Stimulated activated CD4-positive, alpha-beta T cell treated with anti-CD3 and anti-CD28 coated beads, TNF-alpha, amount 100 ng/mL, for 24 hours (primary cell): ENCODE measurements at places on chromosomes 5 and 9.

GRCh38 chr9:33452828-33453271, 5.5 kb upstream of the AQP3 start:
- DNase-seq = no peak

- DNase-seq = no peak
Observed at GRCh38 chr5:139414581-139415130, 10.8 kb upstream of the SPATA24 start.

DNA sequence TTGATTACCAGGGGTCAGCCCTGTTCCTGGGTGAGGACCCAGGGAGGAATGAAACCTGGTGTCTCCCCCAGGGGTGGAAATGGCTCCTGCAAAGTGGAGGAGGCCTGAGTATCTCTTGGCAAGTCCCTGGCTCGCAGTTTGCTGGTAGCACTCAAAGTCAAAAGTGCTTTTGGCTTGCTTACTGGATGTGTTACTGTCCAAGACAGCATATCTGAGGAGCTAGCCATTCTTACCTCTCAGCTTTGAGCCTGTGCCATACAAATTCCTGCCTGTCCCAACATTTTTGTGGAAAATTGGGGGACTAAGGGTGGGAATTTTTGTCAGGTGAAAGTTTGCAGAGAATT, 9.9 kb downstream of the ZNF618 start:
- DNase-seq = no peak

- DNase-seq = no peak
Observed at GRCh38 chr9:97059626-97060025, 20.7 kb upstream of the CTSV start.

- no peak for DNase-seq
Observed at GRCh38 chr9:37931592-37931991, 27.7 kb upstream of the SLC25A51 start.

- DNase-seq = no peak
Observed at GRCh38 chr5:162107591-162107990, 40.0 kb downstream of the GABRG2 start.

DNA sequence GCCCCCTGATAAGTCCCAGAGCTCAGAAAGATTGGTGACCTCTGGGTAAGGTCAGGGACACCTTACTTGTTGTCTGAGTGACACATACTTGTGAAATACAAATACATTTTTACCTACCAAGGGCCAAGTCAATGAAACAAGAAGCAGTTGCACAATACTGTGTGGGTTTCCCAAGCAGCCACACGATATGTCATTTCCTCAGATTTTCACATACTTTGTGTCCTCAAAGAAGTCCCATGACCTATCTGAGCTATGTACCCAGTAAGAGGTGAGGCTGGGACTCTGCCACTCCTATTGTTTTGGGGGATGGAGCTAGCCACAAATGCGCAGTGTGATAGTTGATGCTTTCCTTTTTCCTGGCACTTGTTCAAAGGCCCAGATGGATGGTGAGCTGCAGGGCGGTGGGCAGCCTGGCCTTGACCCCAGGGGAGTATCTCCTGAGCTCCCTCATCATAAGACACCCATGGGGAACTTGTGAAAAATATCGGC, 4.8 kb upstream of the SLC25A51 start:
- DNase-seq = no peak

- DNase-seq = no peak
Observed at GRCh38 chr5:74017786-74018211, 391.8 kb downstream of the ARHGEF28 start.

DNA sequence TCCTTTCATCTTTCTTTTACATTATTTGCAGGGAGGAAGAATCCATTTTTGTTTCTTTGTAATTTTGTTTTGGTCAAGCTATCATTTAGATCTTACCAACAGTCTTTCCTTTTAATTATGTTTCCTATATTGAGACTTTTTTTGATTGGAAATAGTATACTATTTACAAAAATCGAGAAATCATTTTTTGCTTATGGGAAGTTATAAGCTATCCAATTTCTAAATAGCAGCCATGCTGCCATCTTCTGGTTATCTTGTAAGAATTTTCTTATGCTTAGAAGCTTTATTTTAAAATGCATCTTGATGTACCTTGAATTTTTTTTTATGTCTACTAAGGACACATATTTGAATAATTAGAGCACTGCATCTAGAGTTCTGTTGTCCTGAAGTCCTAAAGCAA, 821.2 kb downstream of the PTPRD start:
- DNase-seq = no peak

DNA sequence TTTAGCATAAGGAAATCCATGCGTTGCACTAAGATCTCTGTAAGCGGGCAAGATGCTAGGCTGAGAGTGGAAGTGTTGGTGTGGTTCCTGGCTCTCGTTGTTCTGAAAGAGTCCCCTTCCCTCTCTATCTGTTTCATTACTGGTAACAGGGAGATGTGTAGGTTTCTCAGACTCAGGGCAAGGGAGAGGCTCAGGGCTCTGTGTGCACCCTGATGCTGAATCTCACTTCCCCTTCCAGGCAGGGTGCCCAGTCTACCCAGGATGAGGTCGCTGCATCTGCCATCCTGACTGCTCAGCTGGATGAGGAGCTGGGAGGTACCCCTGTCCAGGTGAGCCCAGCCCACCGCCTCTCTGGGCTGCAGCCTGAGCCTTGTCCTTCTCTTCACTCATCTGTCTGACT, 45.7 kb downstream of the STOM start:
- no peak for DNase-seq

DNA sequence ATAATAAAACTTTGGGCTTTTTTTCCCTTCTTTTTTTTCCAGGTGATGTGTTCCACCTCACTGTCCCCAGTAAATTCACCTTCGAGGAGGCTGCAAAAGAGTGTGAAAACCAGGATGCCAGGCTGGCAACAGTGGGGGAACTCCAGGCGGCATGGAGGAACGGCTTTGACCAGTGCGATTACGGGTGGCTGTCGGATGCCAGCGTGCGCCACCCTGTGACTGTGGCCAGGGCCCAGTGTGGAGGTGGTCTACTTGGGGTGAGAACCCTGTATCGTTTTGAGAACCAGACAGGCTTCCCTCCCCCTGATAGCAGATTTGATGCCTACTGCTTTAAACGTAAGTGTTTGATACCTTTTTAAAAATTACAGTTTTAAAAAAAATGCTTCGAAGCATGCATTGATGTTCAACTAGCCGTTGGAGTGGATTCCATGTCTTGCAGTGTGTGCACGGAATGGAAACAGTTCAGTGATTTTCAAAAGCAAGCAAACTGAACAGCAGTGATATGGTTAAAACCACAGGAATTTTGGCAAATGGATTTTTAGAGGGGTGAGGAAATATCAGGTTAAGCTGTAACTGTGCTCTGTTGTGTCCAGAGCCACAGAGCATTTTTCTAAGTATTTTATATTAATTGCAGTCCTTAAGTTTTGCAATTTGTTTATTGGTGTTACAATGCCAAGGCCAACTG, 40.7 kb downstream of the VCAN start:
- DNase-seq = no peak

GRCh38 chr9:23538067-23538402, 288.0 kb downstream of the ELAVL2 start:
- no peak for DNase-seq

DNA sequence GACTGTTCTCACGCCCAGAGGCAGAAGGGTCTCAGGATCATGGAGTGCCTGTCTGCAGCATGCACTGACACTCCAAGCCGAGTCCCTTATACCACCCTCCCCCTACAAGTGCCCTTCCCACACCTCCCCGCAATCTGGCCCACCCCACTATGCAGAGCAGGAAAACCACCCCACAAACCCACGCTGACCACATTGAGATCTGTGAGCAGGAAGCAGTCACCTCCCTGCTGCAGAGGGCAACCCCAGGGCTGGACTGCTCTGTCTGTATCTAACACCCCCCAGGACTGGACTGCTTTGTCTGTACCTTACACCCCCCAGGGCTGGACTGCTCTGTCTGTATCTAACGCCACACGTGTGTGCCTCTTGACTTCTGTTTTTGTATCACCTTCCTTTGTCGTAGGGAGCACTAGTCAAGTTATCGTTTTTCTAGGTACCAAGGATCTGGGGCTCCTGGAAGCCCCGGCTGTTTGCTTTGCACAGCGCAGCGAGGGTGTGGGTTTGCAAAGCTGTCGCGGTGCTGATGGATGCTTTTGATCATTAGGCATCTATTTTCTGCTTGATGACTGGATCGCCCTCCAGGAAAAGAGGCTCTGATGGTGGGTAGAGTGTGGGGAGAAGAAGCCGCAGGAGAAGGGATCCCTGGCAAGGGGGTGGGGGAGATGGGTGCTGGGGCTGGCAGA, 21.5 kb downstream of the OLFM1 start:
- no peak for DNase-seq

DNA sequence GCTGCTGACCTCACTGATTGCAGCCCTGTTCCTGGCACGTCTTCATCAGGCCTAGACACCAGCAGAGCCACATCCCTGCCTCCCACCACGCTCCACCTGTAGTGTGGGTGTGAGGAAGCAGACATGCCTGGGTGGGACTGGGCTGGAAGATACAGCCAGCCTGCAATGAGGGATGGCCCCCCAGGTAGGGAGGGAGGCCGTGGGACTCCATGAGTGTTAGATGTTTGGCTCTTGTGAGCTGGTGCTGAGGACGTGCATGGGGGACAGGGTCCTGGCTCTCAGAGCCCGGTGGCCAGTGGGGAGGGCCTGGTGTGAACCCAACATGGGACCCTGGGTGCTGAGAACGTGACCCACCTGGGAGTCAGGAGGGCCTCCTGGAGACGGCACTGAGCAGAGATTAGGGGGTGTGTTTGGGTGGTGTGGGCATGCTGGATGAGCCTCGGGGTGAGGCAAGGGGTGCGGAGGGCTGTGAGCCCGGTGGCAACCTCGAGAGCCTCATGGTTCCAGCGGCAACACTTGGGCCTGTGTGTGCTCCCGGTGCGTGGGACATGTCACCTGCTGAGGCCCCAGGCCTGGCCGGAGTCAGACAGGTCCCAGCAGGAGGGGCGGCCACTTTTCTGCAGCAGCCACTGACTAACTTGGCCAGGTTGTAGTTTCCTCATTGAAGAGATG, 87.6 kb downstream of the PHF2 start:
- no peak for DNase-seq

GRCh38 chr5:1537603-1538154, 13.9 kb upstream of the LPCAT1 start:
- no peak for DNase-seq

GRCh38 chr5:135310328-135310989, 88.6 kb downstream of the MACROH2A1 start:
- no peak for DNase-seq

DNA sequence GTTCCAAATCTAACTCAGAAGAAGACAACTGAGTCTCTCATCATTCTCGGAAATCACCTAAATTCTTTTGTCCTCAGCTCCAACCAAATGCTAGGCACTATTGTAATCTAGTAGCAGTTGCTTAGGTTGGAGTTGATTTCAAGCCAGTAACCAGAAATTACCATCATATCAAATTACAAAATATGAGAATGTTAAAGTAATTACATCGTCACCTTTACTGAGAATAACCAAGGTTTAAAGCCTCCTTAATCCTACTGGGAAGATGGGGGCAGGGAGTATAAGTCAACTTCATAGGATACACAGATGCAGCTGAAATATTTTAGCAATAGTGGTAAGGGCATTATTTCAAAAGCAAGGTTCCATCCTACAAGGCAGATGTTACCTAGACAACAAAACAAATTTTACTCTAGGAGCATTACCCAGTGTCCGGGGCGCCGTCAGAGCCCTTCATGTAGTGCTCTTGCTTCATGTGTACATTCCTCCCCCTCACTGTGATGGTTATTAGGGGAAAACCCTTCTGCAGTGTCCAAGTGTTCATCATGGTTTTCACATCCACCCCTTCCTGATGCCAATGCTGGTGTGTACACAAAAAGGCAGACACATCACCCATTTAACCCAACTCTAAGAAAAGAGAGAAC, 19.5 kb downstream of the ERAP1 start:
- DNase-seq = no peak

DNA sequence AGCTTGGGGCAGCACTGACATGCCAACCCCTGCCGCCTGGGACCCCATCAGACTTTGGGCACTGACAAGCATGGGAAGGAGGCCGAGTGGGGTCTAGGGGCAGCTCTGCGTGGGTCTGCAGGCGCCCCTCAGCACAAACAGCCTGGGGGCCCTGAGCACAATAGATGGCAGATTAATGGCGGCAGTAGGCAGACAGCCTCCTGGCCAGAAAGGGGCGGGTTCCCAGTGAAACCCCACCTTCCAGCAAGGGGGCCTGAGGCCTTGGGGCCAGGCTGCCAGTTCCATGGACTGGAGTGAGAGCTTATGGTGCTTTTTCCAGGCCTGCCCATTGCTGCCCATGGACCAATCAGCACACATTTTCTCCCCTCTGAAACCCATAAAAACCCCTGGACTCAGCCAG, 2031.2 kb downstream of the EFNA5 start:
- DNase-seq = no peak

GRCh38 chr9:125908136-125908535, 161.0 kb downstream of the PBX3 start:
- DNase-seq = no peak

- DNase-seq = no peak
Observed at GRCh38 chr5:43320846-43321245, 7.6 kb upstream of the HMGCS1 start.

- DNase-seq = no peak
Observed at GRCh38 chr5:140267201-140267540, 35.7 kb downstream of the PFDN1 start.

- no peak for DNase-seq
Observed at GRCh38 chr5:96745844-96746531, 61.8 kb downstream of the ERAP1 start.

DNA sequence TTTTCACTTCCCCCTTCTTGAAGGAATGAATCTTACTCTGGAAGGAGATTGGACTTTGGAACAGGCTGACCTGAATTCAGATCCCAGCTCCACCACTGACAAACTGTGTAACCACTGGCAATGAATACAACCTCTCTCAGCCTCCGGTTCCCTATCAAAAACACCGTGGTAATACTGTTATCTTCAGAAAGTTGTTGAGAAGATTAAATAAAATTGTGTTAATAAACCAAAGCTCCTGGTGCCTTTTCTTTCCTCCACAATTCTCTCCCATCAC, 99.7 kb upstream of the RAI14 start:
- no peak for DNase-seq

DNA sequence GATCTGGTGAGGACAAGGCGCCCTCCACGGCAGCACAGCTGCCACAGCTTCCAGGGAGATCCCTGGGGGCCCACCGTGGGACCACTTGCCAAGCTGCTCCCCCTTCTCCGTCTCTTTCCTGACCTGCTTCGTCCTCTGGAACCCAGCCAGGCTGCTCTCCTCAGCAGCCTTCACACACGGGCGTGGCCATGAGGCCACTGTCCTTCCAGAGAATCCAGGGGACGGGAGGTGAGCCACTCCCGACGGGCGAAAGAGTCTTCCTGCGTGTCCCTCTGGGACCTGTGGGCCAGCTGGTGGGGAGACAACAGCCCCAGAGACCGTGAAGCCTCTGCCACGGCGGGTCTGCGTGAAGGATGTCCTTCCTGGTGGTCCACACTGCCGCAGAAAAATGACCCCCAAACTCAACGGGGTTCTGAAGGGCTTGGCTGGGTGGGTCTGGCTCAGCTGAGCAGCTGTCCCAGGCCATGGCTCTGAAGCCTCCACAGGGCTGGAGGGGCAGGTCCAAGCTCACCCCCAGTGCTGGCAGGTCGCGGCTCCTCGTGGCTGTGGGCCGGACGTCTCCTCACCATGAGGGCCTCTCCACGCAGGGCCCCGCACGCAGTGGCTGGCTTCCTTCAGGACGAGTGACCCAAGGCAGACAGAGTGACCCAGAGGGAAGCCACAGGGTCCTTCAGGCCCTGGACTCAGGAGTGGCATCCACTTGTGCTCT, 47.4 kb upstream of the NKD2 start:
- no peak for DNase-seq

- DNase-seq = no peak
Observed at GRCh38 chr5:89315286-89316100, 432.5 kb upstream of the MEF2C start.

GRCh38 chr9:135811801-135812200, 95.5 kb downstream of the CAMSAP1 start:
- DNase-seq = no peak

- no peak for DNase-seq
Observed at GRCh38 chr9:97905228-97905627, 17.1 kb downstream of the TRMO start.
